Renal cortical epithelial cell (primary cell): ENCODE measurements at places on chromosomes 12 and 14.
A peak's percentile ranks its signal among the peaks of the same experiment; 100 is the strongest.

GRCh38 chr12:122028905-122029560 lies 7.3 kb downstream of the BCL7A start:
- no peak for DNase-seq

DNA sequence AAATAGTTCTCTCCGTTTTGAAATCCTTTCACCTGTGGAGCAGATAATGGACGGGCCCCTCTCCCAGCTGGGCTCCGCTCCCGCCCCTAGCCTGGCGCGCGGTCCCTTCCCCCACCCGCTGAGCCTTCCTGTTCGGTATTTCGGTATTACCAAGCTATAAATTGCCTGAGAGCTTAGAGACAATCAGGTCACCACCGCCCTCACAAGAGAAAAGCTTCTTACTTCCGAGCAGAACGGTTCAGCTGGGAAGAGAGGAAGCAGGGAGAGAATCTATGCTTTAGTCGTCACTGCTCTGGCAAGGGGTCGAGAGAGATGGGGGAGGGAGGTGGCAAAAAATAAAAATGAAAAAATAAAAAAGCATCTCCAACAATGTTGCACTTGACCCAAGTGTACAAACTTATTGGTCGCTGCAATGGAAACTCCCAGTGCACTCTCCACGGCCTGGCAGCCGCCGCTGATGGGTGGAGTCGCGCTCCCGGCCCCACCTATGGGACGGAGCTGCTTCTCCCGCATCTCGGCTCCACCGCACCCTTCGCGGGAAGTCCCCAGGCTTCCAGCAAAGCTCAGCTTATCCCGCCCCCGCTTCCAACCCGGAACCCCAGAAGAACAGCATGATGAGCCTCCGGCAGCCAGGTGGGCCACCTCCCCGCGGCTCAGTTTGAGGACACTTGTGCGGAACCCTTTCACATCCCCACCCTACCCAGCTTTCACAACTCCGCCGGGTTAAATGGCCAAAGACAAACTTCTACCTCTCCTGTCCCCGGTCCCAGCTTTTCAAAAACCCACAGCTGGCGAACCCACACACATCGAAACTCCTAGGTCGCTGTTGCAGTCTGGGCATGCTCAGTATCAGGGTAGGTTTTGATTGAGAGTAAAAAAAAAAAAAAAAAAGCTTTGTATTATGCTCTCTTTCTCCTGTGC lies 832 bp upstream of the SYT1 start:
- peak; percentile 45 for DNase-seq

GRCh38 chr12:49825360-49825970 lies 2.7 kb downstream of the NCKAP5L start:
- no peak for DNase-seq

DNA sequence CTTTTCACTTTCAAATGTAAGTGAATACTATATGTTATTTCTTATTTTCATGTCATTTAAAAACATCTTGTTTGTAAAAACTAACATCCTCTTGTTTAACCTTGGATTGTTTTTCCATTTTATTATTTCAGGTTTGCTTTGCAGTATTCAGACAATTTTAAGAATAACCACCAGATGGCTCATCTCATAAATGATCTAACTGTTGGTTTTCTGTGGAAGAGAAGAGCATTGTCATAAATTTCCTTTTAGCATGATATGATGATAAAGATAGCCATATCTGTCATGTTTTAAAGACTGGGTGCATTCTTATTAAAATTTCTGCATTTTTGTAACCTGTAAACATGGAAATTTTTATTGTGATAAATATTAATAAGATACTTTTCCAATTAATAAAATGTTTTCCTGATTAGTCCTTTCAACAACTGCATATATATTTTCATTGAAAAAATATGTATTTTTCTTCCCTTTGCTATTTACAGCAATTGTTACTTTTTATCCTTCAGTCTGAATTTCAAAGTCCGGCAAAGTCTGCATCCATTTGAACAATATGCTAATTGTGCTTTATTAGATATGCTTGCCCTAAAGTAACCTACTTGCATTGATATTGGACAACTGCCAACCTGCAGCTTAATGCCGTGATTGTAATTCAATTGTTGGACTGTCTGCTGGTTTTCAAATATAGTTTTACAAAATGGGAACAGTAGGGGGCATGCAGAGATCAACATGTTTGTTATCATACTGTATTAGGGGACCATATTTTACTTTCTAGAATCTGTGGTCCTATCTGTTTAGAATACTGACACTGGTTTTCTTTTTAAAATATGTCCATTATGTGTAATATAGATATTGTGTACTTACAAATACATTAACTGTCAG lies 163.4 kb downstream of the GARIN6 start:
- DNase-seq: peak; percentile 38

DNA sequence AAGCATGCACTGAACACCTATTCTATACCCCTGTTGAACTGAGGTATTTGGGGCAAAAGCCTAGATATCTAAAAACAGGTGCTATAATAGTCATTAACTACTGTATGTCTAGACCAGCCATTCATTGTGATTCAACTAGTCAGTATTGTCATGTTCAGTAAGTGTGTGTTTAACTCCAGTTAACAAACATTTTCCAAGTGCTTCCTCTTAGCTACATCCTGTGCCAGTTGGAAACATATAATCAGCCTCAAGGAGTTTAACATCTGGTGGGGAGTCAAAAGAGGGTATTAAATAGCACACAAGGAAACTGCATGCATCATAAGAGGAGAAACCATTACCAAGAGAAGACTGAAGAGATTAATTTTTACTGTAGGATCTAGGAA lies 20.4 kb downstream of the TMTC1 start:
- DNase-seq: no peak
